ENCODE measurements at places on chromosomes 12 and 14. TPM values are rescaled to one million over a fixed set of nuclear protein-coding genes. Genes with fewer than 3 reads are reported as not detected.

GRCh38 chr14:80164991-80165721 is 46.1 kb downstream of the DIO2 start:
- no peaks in the 10 kb centered on the region for H3K27me3 ChIP-seq
- no peaks in the 10 kb centered on the region for H3K4me1 ChIP-seq
- no peak for DNase-seq
- no peak overlapping the region for H3K4me3 ChIP-seq
- H3K36me3 ChIP-seq: no peaks in the 10 kb centered on the region

GRCh38 chr14:21072031-21072473 is 1.9 kb downstream of the ARHGEF40 start:
- no peak for DNase-seq
- no peak overlapping the region for H3K4me3 ChIP-seq
- H3K27me3 ChIP-seq: peaks cover 51% of the 10 kb centered on the region
- no peaks in the 10 kb centered on the region for H3K36me3 ChIP-seq
- peaks cover 31% of the 10 kb centered on the region for H3K4me1 ChIP-seq

- no peak for DNase-seq
- H3K27ac ChIP-seq: no peak overlapping the region
- H3K36me3 ChIP-seq: no peaks in the 10 kb centered on the region
- H3K4me3 ChIP-seq: no peak overlapping the region
- no peaks in the 10 kb centered on the region for H3K4me1 ChIP-seq
- no peaks in the 10 kb centered on the region for H3K27me3 ChIP-seq
These were observed 41.1 kb downstream of the SERPINA3 start for GRCh38 chr14:94653321-94653720.

DNA sequence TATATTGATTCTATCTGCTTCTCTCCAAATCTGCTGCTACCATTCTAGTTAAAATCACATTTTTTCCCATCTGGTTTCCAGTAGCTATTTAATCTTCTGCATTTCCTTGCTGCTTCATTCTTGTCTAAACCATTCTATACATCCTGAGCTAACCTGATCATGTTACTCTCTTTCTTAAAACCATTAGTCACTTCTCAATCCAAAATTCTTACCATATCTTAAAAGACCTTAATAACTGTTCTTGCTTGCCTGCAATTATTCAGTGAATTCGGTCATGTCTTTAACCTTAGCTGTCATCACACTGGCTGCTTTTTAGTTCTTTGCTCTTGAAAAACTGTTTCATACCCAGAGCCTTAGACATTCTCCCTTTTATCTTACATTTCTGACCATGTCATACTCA is 56.4 kb upstream of the PZP start:
- H3K4me3 ChIP-seq: no peak overlapping the region

GRCh38 chr12:77064896-77065360 is 441 bp downstream of the E2F7 start:
- H3K4me3 ChIP-seq: peak overlapping the region; percentile 75
- H3K27ac ChIP-seq: peak overlapping the region; percentile 22
- peak; percentile 41 for DNase-seq
- peaks cover 9% of the 10 kb centered on the region for H3K4me1 ChIP-seq
- peaks cover 46% of the 10 kb centered on the region for H3K27me3 ChIP-seq
- H3K36me3 ChIP-seq: peaks cover 11% of the 10 kb centered on the region

DNA sequence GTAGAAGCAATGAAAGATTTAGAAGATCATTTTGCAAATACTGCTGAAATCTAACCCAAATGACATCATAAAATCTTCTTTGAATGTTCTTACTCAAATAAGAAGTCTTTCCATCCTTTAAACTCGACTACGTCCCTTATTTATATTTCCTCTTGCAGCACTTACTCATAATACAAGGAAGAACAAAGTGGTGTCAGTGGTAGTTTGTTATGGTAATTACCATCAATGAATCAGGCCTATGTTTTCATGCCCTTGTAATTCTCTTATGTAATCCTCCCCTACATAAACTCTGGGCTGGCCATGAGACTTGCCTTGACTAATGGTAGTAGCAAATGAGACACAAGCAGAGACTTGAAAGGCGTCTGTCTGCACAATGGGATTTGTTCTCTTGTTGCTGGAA is 17.0 kb downstream of the EEA1 start:
- H3K36me3 ChIP-seq: peaks cover 33% of the 10 kb centered on the region
- peak; percentile 40 for DNase-seq
- no peak overlapping the region for H3K4me3 ChIP-seq

Gene CLEC9A
- not detected for total RNA-seq

Gene LALBA
- not detected for total RNA-seq

Gene SLC41A2
- total RNA-seq: 11.1 TPM

Gene TPH2
- total RNA-seq: not detected

Data from activated CD8-positive, alpha-beta T cell treated with anti-CD3 and anti-CD28 coated beads for 36 hours (primary cell).